ENCODE measurements at places on chromosomes 2 and 18.
A peak's percentile ranks its signal among the peaks of the same experiment; 100 is the strongest.

DNA sequence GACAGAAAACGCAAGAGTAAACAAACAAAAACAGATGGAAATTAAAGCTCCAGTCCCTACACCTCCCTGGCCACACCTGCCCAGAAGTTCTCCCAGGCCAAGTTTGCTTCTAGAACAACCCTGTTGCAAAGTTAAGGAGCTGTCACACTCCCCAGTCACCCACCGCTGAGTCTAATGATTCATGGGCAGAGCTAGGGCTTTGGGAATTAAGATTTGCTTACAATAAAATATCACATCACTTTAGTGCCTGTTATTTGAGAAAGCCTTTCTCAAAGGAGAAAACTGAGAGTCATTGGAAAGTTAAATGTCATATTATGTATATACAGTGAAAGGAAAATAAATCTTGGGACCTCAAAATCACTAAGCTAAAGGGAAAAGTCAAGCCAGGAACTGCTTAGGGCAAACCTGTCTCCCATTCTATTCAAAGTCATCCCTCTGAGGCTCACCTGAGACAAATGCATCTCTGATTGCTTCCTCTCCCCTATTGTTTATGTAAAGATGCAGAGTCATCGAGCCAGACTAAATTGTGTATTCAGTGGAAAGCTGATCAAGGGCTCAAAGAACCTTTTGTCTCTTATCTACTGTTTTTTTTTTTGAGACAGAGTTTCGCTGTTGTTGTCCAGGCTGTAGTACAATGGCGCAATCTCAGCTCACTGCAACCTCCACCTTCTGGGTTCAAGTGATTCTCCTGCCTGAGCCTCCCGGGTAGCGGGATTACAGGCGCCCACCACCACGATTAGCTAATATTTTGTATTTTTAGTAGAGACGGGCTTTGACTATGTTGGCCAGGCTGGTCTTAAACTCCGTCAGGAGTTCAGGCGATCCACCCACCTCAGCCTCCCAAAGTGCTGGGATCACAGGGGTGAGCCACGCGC lies 2.8 kb downstream of the CRYGB start:
- DNase-seq: no peak

GRCh38 chr2:203019142-203019541 lies 4.5 kb downstream of the NBEAL1 start:
- no peak for DNase-seq

- DNase-seq: no peak
Measured at GRCh38 chr2:42223067-42223854, 54.1 kb downstream of the EML4 start.

DNA sequence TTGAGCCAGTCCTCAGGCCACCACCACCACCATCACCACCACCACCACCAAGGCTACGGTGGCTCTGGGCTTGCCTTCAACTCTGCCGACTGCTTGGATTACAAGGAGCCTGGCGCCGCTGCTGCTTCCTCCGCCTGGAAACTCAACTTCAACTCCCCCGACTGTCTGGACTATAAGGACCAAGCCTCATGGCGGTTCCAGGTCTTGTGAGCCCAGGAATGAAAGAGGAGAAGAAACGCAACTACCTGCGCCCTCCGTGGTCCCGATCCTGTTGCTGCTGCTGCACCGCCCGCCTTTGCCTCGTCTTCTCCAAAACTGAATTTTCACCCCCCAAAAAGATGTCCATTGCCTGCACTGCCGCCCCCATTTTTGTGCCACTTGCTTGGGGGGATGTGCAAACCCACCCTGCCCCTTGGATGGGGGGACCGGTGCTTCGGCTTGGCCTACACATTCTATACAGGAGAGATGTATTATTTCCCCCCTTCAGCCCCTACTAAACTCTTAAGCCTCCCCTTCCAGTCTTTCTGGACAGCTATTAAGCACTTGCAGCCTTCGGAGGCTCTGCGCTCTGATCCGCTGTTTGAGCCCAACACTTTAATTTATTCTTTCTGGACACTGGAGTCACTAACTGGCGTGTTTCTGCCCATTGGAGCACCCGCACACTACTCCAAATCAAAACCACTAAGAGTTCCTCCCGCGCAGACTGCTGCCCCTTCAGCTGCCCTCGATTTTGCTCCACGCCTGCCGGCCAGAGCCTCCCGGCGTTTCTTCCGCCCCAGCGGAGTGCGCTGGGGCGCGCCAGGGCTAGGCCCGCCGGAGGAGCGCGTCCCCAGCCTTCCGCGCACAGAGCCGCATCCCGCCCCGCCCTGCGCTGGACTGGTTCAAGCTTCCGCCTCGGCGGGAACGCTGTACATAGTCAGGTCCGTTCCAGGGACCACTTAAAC lies 5.7 kb downstream of the OTX1 start:
- DNase-seq: no peak

DNA sequence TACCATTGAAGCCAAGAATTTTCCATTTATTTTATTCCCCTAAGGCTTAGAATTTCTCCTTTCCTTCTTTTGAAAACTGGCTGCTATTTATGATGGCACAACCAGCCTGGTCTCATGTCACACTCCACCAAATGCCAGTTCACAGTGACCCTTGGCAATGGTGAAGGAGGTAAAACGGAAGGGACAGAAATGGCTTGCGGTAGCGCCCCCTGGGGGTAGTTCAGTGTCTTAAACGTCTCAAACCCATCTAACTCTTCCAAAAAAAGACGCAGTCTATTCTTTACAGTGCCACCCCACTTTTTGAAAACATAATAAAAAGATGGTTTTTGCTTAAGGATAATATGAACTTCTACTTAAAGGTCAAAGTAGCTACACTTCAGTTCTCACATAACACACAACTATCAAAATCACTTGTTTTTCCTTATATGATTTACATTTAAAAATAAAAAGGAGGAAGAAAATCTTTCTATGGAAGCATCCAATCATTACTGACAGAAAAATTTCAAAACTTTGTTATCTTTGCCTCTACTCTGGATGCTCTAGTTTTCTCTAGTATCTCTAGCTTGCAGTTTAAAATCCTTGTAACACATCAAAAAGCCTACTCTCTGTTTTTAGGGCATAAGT lies 28.0 kb downstream of the PNO1 start:
- DNase-seq: peak; percentile 47

DNA sequence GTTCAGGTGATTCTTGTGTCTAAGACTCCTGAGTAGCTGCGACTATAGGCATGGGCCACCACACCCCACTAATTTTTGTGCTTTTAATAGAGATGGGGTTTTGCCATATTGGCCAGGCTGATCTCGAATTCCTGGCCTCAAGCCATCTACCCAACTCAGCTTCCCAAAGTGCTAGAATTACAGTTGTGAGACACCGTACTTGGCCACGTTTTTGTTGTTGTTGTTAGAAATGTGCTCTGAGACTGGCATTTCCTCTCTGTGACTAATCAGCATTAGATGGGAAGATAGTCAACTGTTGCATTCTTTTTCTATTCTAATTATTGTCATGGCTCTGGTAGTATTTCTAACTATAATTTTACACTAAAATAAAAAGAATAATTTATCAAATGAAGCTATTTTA lies 191.7 kb downstream of the CAMKMT start:
- no peak for DNase-seq

DNA sequence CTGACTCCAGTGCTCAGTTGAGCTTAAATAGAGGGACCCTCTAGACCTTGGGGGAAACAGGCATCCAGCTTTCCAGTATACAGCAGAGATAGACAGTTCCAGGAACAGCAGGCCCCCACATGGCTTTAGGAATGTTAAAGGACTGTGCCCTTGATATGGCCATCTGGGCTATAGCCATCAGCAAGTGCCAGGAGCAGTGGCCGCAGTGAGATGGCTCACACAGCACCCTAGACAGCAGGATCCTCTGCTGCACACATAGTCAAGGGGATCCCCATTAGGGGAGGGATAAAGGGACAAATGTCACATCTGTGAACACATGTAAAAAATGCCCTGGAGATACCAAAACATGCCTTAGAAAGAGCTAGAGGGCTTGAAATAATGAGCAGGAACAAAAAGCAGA lies 213.4 kb downstream of the PTH2R start:
- DNase-seq: no peak

DNA sequence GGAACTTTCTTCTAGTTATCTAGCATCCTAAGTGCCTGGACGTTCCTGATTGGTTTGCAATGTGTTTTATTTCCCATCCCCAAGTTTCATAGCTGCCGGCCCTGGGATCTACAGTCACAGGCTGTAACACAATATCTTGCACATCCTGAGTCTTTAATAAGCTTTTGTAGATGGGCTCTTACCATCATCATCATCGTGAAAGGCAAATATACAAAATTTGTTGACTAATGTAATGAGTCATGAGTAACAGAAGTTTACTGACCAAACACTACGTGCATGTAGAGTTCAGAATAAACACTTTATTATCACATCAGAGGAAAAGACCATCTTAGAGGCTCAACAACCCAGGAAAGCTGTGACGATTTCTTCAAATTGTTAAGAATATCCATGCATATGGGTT lies 8.1 kb upstream of the TYMS start:
- DNase-seq: no peak

DNA sequence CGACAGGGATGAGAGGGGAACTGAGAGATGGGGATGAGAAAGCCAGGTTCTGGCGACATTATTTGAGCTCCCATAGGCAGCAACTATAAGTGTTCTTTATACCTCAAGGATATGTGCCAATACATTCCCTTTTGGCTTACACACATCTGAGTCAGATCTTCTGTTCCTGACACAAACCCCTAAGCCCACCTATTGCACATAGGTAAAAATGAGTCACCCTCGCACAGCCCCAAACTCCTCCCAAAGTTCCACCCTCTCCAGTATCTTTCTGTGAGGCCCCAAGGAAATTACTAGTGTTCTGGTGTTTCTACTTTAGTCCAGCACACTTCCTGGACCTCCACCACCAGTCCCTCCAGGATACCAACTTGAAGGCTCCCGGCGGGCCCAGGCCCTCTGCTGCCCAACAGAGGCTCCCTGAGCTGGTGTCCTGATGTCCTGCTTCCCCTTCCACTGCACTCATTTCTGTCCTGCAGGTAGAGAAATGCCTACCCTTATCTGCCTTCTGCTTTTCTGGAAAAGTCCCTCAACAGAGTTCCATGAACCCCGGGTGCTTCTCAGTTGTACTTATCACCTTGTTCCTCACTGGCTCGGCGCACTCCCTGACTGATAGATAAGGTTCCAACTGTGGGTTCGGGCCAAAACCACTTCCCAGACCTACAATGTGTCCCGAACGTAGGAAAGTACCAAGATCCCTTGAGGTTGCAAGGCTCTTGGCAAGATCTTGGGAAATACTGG lies 125.5 kb downstream of the EN1 start:
- no peak for DNase-seq

- DNase-seq: no peak
Measured at GRCh38 chr18:45834306-45834705, 8.8 kb downstream of the SIGLEC15 start.

Data from brain (organoid and tissue), 16 donors.